ENCODE measurements at places on chromosomes 2 and 18.
A peak's percentile ranks its signal among the peaks of the same experiment; 100 is the strongest.

DNA sequence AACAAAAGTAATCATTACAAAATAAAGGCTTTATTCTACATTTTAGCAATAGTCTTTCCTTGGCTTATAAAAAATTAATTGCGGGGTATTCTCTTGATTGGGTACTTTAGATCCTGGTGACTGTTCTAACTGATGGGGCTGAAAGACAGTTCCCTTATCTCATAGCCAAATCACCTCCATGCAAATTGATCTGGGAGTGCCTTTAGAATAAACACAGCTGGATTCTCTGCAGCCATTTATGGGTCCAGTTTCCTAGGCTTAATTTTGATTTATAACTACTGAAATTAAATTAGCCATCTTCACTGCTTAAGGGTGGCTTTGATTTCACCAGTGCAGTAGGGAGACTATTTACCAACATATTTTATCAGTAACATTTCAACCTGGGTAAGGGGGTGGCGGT, 337.1 kb downstream of the NRXN1 start:
- DNase-seq, result no peak

- DNase-seq, result no peak
Observed at GRCh38 chr2:205189301-205189700, 493.0 kb upstream of the NRP2 start.

DNA sequence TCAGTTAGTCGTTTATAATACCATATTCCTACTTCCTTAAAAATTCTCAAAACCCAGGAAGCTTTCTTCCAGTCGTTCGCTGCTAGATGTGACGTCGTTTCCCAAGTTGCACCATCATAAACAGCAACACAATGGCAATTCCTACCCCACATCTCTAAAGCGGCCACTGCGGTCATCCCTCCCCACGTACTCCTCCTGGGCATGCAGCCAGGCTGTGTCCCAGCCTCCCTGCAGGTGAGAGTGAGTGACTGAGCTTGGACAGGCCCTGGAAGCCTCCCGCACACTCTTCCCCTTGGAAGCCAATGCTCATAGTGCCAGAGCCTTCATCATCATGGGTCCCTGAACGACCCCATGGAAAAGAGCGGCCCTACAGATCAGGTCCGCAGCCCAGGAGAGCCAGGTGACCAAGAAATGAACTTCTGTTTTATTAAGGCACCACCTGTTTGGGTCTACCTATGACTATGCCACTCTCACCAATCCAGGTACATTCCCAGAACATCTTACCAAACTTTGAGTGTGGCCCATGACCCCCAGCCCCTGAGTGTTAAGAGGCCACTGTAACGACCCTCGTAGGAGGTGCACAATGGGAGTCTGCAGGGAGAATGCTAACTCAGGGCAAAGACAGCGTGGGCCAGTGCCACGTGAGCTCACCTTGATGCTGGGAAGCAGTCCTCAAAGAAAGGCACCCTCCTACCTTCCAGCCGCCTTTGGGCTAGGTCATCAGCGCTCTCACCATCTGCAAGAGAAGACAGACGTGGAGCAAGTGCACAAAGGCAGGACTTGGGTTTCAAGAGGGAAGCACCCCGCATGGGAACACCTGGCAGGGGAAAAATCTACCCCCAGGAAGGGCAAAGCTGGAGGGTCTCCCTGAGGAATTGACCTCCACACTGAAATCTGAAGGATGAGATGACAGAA, 74.7 kb upstream of the RAB6C start:
- no peak for DNase-seq

GRCh38 chr18:35912332-35912731, 60.1 kb upstream of the RMP24 start:
- no peak for DNase-seq

- no peak for DNase-seq
Observed at GRCh38 chr2:146666340-146666739, 1178.5 kb upstream of the ACVR2A start.

DNA sequence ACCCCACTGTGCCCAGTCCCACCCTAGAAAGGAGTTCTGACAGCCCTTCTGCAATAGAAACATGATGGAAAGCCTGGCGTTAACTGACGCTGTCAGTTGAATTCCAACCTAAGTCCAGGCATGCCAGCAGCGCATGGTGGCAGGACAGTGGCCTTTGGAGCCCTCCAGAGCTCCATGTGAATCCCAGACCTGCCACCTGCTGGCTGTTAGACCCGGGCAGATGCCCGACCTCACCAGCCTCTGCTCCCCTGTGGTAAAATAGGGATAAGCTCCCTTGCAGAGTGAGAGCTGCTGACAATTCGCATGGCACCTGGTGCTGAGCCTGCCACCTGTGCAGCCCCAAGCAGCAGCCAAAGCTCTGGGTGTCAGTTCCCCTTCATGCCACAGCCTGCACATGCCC, 138.6 kb downstream of the LOXHD1 start:
- peak; percentile 16 for DNase-seq

DNA sequence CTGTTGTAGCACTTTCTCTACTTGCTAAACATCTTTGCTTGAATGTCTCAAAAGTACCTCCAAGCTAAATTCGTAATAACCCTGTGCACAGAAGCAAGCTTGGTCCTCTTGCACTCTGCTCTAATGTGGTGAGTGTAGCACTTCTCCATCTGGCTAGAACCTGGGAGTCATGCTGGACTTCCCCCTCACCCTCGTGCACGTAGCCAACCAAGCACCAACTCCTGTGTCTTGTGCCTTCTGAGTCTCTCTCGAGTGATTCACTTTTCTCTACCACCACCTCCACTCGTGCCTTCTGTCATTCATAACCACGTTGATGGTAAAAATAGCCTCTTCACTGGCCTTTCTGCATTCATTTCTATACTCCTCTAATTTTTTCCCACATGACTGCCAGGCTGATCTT, 91.9 kb upstream of the KCNE4 start:
- no peak for DNase-seq

GRCh38 chr2:12584338-12584737, 132.4 kb upstream of the TRIB2 start:
- DNase-seq, result no peak

DNA sequence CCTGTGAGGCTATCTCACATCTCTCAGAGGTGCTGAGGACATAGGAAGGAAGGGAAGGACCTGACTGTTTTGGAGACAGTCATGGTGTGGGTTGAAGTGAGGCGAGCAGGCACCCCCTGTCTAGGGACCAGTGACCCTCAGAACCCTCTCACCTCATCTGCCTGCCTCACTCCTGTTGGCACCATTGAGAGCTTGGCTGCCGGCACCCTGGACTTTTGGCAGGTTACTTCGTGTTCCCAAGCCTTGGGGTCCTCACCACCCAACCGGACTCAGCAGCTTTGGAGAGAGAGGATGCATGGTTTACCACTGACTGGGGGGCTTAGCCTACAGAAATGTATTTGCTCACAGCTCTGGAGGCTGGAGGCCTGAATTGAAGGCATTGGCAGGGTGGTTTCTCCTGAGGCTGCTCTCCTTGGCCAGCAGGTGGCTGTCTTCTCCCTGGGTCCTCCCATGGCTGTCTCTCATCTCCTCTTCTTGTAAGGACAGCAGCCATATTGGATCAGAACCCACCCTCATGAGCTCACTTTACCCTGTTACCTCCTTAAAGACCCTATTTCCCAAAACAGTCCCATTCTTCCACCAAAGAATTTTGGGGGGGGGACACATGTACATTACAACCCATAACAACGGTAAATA, 142.0 kb downstream of the TSN start:
- DNase-seq, result no peak

- no peak for DNase-seq
Observed at GRCh38 chr2:41836948-41837347, 210.9 kb upstream of the PKDCC start.

- DNase-seq, result no peak
Observed at GRCh38 chr2:37809931-37810570, 115.0 kb upstream of the RMDN2 start.

DNA sequence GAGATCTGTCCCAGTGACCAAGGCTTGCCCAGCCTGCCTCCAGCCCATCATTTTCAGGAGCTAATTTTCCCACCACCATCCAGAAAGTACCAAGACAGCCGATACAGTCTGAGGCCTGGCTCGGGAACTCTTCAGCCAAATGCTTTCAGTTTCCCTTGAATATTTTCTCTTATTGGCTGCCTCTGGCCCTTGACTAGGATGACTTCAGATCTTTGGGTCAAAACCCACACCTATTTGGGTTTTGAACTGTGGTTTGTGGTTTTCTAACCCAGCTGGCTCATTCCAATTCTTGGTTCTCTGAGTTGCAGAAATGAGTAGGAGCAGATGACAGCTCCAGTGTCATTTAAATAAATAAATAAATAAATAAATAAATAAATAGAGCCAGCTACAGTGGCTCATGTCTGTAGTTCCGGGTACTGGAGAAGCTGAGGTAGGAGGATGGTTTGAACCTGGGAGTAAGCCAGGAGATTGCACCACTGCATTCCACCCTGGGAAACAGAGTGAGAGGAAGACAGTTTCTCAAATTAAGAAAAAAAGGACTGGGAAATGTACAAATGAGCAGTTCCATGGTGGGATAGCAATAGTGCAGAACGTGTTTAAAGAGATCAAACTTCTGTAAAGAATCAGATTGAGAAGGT, 465.0 kb upstream of the SOX11 start:
- DNase-seq, result no peak

- DNase-seq, result no peak
Observed at GRCh38 chr2:218849721-218850120, 9.9 kb upstream of the WNT6 start.

- no peak for DNase-seq
Observed at GRCh38 chr18:36402765-36403396, 105.4 kb downstream of the FHOD3 start.

DNA sequence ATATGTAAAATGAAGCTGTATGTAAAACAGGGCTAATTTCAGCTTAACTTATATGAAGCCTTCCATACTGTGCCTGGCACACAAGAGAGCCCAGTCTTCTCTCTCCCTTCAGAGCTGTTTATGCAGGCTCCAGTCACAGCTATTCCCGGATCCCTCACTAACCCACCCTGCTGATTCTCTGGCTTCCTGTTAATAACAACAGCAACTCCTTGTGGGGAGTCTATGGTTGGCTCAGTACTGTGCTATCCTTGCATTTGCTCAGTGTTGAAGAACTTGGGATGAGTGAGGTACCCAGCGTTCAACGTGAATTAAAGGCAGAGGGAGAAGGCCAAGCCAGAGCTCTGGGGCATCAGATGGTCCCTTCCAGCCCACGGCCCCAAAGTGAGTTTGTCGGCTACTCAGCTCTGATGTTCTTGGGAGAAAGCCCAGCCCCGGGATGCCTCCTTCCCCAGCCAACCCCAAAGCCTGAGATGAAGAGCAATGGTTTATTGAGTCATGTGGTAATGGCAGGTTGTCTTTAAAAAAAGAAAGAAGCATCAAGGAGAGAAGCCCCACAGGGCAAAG, 43.2 kb downstream of the PSD4 start:
- DNase-seq, result no peak
